Daoy (cell line): ENCODE measurements at places on chromosomes 3 and 15. TPM values are rescaled to one million over a fixed set of nuclear protein-coding genes. Genes with fewer than 3 reads are reported as not detected.

GRCh38 chr3:160150525-160150924 is 74.7 kb upstream of the C3orf80 start:
- DNase-seq: peak; percentile 50

DNA sequence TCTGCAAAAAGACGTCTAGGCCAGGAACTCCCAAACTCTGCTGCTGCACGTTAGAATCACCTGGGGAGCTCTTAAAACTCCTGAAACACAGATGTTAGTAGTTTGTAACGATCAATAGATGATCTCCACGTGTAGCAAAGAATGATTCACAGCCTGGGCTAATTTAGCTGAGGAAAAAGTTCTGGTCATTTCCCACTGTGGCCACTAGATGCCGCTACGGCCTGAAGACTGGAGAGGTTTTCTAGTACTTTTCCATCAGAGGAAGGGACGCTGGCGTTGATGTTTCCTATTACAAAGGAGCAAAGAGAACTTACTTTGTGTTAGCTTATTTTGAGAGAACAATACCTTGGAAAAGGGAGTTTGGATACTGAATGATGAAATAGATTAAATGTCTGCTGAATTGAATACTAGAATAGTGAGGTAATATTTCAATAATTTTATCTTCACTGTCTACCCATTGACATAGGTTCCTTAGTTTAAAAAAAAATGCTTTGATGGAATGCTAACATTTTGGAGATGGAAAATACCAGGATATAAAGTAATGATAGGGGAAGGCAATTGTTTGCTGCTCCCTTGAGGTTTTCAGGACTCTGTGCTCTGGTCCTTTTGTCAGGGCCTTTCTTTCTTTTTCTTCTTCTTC is 159.1 kb downstream of the P3H2 start:
- DNase-seq: peak; percentile 51

- DNase-seq: no peak
These were observed 22.3 kb upstream of the PLXNA1 start for GRCh38 chr3:126960604-126960995.

DNA sequence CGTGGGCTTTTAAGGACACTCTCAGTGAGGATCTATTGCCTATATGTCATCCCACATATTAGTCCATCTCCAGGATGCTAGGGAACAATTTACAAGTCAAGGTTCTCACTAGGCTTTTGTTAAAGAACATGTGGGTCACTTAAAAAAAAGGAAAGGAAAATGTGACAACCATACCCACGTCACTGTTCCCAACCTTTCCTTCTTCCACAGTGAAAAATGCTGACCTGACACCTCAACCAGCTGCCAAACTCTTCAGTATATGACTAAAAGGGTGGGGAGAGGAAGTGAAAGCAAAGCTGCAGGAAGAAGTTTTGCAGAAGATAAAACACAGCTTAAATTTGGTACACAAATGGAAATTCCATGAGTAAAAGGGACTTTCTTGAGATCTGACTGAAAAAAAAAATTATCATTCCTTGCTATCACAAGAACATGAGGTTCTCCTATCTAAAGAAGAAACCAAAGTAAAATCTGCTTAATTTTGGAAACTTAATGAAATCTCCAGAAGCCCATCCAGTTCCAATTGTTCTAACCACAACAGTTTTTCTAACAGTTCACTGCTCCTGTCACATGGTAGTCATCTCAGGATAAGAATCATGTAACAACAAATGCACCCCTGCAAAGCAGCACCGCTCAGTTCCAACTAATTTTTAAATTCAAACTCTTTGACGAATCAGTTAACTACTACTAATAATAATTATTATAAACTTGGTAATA is 117.0 kb upstream of the TSPAN3 start:
- DNase-seq: peak; percentile 40

DNA sequence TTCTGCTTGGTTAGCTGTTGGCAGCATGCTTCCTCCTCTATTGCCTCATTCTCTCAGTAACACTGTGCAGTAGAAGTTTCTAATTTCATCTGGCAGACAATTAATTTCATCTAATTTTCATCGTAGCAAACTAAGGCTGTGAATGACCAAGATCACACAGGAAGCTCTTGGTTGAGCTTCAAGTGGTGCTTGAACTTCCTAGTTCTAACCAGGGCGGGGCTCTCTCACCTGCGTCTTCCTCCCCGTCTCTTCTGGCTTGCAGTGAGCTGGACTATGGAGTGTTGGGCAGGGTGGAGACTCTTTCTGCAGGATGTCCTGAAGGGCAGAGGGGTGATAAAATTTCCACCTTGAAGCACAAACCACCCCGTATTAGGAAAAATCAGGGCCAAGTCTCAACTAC is 2.0 kb upstream of the IL16 start:
- DNase-seq: no peak

DNA sequence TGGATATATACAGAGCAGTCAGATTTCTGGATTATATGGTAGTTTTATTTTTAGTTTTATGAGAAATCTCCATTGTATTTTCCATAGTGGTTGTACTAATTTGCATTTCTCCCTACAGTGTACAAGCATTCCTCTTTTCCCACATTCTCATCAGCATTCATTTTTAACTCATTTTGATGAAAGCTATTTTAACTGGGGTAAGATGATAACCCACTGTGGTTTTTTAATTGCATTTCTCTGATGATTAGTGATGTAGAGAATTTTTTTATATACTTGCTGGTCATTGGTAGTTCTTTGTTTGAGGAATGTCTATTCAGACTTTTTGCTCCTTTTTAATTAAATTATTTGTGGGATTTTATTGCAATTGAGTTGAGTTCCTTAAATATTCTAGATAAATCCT is 903.6 kb downstream of the DIPK2A start:
- no peak for DNase-seq

GRCh38 chr3:158909870-158910269 is 108.0 kb downstream of the MFSD1 start:
- peak; percentile 7 for DNase-seq

DNA sequence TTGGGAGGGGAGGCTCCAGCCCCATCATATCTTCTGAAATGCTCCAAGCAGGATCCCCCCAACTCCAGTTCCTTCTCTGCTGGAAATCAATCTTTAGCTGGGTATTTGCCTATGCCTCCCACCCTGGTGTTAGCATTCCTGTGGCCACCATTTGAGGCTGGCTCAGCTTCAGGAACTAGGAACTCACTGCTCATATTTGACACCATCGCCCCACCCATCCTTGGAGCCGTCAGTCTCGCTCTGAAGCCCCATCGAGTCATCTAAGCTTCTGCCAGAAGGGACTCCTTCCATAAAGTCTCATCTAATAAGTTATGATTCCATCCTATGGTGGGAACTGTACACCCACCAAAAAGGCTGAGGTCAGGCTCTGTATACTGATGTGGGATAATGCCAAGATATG is 26.4 kb downstream of the PRKCD start:
- DNase-seq: peak; percentile 43

GRCh38 chr15:52066842-52067544 is 45.6 kb downstream of the BCL2L10 start:
- DNase-seq: no peak

DNA sequence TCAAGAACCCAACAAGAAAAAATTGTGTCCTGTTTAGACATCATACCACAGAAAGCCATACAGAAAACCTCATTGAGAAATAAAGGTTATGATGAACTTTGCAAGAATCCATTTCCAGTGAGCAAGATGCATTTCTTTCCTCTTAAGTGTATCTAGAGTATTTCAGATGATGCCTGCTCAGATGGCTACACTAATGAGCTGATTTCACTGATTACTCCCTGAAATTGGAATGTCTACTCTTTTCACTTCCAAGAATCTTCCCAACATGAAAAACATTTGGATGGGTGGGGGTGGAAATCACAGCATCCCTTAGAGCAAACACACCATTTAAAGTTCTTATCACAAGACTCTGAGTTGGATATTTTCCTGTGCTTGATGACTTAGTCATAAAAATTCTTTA is 41.4 kb upstream of the IL12A start:
- no peak for DNase-seq

DNA sequence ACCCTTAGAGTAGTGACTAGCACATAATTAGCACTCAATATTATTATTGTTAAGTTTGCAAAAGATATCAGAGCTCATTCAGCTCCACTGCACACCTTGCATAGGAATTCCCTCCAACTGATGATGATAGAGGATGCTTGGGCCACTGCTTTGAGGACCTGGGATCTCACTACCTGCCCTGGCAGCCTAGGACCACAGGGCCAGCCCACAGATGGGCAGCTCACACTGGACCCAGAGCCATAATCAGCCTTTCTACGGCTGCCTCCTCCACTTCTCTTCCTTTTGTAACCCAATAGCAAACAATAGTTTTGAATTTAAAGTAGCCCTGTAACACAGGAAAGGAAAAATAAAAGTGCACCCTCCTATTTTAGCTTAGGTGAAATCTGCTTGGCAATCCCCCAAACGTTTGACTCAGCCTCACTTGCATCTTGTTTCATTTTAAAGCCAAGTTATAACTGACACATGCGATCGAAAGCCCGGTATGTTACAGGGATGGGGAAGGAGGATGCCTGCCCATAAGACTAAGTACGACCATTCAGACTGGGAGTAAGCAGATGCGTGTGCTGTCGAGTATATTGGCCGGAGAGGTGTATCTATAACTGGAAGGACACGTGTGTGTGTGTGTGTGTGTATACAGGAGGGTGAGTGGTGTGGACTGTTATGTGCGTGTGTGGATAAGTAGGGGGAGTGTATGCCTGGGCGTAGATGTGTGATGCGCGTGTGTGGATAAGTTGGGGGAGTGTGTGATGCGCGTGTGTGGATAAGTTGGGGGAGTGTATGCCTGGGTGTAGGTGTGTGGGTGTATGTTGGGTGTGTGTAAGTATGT is 65.9 kb downstream of the CPN2 start:
- peak; percentile 70 for DNase-seq

GRCh38 chr3:33318710-33319380 is 41.6 kb downstream of the FBXL2 start:
- no peak for DNase-seq

GRCh38 chr15:58182460-58183163 is 44.4 kb downstream of the AQP9 start:
- peak; percentile 62 for DNase-seq

DNA sequence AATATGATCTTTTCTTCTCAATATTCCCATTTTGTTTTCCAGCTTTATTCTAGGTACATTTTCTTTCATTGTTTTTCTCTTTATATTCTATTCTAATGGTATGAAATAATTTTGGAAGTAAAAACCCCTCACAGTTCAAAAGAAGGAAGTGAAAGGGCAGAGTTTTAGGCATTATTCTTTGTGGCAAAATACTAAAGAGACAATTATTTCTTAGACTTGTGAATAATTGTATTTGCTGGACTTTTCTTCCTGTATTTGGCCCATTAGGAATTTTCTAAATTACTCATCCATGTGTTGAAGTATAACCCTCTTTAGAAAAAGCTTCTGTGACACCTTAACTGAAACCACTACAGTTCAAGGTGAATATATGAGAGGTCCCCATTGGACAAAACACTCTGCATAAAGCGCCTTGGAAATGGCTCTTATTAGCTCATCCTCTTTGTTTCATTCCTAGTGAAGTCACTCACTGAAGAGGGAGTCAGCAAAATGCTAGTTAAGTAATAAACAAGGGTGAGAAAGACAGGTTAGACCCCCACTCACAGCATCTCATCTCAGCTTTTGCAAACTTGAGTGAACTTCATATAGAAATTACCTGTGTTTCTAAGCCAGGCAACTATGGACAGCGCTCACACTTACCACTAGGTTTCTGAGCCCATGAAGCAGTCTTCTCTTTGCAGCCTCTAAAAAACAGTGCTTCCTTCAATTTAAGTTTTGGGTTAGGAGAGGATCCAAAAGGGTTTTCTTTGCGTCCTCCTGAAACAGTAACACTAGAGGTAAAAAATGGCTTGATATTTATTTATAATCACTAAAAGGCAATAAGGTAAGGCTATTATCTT is 327.5 kb downstream of the ARPP21 start:
- no peak for DNase-seq

- DNase-seq: no peak
These were observed 12.2 kb downstream of the TARS3 start for GRCh38 chr15:101712078-101712477.

DNA sequence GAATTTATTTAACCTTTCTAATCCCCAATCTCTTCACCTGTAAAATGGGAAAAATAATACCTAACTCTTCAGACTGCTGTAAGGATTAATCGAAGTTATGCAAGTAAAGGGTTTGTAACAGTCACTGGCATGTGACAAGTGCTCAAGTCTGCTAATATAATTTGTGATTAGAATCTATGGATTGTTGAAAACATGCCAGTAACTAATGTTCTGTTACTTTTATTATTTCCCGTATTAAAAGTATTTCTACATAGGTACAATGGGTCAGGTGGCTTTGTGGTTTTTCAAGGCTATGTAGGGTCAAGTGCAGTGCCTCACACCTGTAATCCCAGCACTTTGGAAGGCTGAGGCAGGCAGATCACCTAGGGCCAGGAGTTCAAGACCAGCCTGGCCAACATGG is 29.4 kb downstream of the ULK4 start:
- DNase-seq: no peak

DNA sequence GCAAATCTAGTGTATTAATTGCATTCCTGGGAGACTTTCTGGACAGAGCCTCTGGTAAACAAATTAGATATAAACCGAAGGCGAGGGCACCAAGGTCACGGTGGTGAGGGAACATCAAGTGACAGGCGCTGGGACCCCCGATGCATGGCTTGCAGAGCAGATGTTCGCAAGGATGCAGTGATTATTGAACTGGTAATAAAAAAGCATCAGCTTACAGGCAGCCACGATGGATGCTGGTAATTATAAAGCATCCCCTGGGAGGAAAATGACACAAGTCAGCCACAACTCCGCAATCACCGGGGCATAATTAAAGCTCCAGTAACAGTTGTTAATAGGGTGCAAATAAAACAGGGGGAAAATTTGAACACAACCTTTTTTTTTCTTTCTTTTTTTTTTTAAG is 231.1 kb upstream of the DPH6 start:
- DNase-seq: no peak

The SNRK gene
- total RNA-seq: 8.5 and 9.0 TPM in 2 replicates

The GPR62 gene
- not detected in 2 replicates for total RNA-seq

The TTLL13 gene
- 0.06 TPM in 1 of 2 replicates, not detected in the other for total RNA-seq

The CHST13 gene
- total RNA-seq: not detected in 2 replicates

The KBTBD12 gene
- total RNA-seq: not detected in 2 replicates

The TMEM89 gene
- total RNA-seq: not detected in 2 replicates

The IGSF10 gene
- total RNA-seq: not detected in 2 replicates

The TRH gene
- not detected in 2 replicates for total RNA-seq

The CCDC54 gene
- total RNA-seq: not detected in 2 replicates

The ZXDC gene
- total RNA-seq: 8.7 and 10.0 TPM in 2 replicates

The ARHGEF3 gene
- 5.1 and 5.3 TPM in 2 replicates for total RNA-seq

The FRMD5 gene
- total RNA-seq: 6.9 and 8.7 TPM in 2 replicates

The DPPA4 gene
- 7.2 and 11.1 TPM in 2 replicates for total RNA-seq

The DLL4 gene
- not detected in 2 replicates for total RNA-seq

The FAM43A gene
- 69.2 and 82.0 TPM in 2 replicates for total RNA-seq
